ENCODE measurements at places on chromosomes 2 and 18.

- no peak for DNase-seq
Observed at GRCh38 chr2:171578127-171578803, 56.0 kb downstream of the CYBRD1 start.

GRCh38 chr18:5747678-5748077 is 147.6 kb downstream of the TMEM200C start:
- DNase-seq, result no peak

DNA sequence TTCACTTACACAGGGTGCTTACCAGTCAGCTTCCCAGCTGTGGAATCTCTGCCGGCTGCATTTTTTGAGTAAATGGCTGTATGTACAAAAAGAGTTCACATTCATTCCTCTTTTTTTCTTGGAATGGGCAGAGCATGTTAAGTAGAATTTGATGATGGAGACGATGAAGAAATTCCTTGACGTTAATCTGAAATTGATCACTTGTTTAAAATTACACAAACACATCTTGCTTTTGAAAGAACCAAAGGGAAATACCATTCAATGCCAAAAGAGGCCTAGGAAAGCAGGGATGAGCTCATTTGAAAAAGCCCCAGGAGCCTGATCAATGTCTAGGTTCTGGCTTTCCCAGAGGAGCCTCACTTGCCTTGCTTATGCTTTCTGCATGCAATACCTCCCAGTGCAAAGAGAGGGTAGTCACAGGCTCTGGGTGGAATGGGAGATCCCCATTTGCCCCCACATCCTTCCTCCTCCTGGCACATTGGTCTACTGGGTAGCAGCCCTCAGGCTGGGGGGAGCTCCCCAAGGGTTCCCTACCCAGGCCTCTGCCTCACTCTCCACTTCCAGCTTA is 12.3 kb upstream of the SMAD7 start:
- DNase-seq, result no peak

DNA sequence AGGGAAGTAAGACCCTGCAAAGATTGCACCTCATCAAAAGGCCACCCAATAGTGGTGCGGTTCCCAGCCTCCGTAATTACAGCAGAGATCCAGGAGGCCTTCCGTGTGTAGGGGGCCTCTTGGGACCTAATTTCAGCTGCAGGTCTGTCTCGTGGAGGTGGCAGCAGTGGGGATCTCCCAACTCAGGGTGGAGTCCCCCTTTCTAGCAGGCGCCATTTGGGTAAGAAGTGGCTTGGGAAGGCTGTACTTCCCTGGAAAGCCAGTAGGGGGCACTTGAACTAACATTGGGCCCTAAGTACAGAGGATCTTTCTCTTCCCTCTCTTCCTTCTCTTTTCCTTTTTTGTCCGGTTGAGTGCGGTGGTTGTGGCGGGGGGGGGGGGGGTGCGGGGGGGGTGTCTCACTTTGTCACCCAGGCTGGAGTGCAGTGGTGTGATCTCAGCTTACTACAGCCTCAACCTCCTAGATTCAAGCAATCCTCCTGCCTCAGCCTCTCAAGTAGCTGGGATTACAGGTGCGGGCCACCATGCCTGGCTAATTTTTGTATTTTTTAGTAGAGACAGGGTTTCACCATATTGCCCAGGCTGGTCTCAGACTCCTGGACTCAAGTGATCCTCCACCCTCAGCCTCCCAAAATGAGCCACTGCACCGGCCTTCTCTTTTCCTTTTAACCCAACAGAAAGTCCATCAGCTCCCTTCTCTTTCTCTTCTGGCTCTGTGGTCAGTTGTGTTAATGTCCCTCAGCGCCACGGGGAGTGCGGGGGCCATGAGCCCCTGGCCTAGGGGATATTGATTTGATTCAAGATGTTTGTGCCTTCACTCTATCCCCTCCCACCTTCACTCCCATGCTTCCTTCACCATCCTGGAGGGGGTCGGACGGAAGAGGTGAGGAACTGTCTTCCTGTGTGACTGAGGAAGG is 32.0 kb downstream of the CENPO start:
- no peak for DNase-seq

DNA sequence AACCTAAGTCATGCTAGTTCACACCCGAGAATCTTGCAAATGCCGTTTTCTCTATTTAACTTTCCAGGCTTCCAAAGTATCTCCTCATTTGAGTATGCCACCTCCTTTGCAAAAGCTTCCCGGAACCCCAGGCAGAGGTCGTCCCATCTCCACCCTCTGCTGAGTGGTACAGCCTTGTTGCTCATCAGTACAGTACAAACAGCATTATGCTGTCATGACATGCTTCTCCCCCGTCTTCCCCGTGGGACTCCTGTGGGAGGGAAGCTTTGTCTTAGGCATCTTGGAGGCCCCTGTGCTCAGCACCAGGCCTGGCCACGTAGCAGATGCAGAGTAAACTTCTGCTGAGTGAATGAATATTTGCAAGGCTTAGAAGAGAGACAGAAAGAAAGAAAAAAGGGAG is 102.7 kb downstream of the CDCA7 start:
- no peak for DNase-seq

GRCh38 chr2:41691561-41691960 is 356.3 kb upstream of the PKDCC start:
- DNase-seq, result no peak

DNA sequence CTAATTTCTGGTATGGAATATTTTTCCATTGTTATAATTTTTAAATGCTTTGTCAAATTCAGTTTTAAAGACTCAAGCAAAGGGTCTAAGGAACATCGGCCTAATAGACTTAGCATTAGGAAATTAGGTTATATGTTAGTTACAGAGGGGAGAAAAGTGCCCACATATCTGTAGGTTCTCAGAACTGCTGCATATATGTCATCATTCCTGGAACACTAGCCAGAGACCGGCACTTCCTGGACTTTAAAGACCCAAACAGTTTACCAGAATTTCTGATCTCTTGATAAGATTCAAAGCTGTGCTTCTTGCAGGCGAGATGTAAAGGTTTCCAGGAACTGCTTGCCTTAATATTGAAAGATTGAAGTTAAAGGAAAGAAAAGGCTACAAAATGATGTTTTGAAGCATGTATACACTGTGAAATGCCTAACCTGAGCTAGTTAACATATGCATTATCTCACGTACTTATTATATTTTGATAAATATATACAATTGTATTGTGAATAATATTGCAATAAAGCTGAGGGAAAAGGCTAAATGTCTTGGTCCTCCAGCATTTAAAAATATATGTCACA is 993.6 kb downstream of the LRP1B start:
- DNase-seq, result peak; percentile 2

- DNase-seq, result peak; percentile 72
Observed at GRCh38 chr2:134393075-134393461, 139.2 kb downstream of the MGAT5 start.

All from fibroblast of villous mesenchyme (primary cell).